ENCODE measurements at places on chromosomes 2 and 18.

DNA sequence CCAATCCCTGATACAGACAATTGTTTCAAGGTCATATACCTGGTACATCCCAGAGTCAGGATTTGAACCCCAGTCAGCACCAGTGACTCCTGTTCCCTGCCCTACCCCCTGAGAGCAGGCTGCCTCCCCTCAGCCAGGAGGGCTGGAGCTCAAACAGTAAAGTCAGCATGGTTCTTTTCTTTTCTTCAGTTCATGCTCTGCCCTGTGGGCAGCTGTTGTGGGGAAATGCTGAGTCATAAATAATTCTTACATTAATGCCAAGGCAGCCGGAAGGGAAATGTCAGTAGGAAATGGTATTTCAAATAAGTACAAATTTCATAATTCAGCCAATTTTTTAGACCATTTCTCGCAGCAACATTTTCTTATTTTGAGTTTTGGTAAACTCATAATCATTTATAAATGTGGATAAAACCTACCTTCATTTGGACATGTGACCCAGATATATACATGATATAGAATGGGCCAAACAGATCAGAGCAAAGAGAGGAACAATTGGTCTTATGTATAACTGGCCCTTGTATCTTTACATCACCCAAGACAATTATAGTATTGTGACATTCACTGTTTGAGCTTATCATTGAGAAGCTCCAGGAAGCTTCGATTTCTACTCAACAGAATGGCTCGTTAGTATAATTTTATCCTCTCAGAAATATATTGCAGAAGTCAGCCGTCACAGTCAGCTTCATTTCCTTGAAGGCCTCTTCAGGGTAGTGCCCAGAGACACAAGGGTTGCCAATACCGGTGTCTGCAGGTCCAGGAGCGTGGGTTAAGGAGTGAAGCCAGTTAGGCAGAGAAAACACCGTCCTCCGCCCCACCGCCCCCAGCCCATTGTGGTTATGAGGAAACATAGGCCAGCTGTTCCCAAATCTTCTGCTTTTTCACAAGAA, 28.0 kb upstream of the SCYGR1 start:
- no peak for DNase-seq

GRCh38 chr2:180413336-180413735, 406.2 kb upstream of the CWC22 start:
- DNase-seq: no peak

DNA sequence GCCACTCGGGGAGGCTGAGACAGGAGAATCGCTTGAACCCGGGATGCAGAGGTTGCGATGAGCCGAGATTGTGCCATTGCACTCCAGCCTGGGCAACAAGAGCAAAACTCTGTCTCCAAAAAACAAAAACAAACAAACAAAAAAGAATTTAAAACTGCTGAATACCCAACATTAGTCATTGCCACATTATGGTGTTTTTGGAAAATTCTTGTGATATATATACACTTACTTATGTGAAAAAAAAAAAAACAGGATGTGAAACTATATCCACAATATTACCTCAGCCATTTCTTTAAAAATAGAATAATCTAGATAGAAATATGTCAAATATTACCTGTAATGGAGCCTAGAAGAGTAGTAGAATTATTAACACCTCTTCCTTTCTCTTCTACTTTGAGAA, 288.3 kb upstream of the FN1 start:
- no peak for DNase-seq

GRCh38 chr2:71216501-71216900, 10.4 kb downstream of the PAIP2B start:
- DNase-seq: no peak

DNA sequence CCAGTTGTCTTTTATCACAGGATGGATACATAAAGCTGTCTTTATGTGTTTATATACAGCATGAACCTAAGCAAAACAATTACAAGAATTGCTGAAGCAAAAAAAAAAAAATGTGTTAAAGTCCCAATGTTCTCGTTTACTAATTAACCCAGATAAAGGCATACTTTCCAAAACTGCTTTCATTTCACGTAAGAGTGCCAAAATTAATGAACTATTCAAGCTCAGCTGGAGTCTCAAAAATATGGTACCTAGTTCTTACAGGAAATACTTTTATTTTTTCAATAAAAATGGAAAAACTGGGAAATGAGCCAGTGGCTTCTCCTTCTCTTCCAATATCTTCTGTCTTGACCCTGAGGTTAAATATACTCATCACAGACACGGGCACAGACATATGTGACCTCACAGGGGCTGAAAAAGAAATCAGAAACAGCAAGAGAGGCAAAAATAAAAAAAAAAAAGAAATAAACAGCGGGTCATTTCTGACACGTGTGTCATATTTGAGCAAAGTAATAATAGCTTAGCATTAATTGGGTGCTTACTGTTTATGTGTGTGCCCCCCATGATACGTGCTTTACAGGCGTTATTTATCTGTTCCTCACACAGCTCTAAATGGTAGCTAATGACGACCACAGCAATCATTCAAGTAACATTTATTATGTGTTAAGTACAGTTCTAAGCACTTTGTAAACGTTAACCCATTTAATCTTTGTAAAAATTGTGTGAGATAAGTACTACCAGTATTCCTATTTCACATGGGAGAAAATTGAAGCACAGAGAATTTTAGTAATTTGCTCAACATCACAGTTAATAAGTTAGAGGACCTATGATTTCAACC, 158.0 kb upstream of the MMADHC start:
- DNase-seq: no peak

DNA sequence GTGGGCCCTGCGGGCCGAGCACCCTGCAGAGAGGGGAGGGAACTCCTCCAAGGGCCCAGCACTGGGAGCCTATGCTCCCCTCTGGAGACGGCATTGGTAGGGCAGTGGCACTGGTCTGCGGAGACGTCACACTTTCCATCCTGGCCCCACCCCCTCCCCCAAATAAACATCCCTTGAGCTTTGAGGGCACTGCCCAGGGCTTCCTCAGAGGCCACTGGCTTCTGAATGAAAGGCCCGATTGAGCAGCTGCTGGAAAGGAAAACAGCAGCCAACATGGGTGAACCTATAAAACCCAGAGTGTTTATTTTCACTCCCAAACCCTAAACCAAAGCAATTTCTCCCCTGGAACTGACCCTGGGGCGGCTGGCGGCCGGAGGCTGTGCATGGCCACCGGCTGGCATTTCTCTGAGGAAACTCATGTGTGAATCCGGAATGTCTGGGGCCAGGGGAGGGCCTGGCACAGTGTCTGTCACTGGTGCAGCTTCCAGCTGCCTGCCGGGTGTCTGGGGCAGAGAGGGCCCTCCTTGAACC, 138.9 kb downstream of the DYSF start:
- no peak for DNase-seq

DNA sequence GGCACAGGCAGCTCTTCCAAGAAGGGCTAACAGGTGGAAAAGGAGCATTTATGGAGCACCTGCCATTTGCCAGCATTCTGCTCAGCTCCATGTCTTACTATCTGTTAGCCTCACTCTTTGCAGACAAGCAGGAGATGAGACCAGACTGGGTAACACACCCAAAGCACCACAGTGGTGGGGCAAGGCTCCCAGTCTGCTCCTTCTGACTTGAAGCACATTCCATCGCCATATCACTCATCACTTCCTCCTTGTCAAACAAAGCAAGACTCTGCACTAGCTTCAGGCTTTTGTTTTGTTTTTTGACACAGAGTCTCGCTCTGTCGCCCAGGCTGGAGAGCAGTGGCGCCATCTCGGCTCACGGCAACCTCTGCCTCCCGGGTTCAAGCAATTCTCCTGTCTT, 182.8 kb downstream of the MGAT5 start:
- DNase-seq: no peak

Measured in activated naive CD4-positive, alpha-beta T cell treated with anti-CD3 and anti-CD28 coated beads, Interleukin-2, amount 50 U/mL, for 72 hours (primary cell).